ENCODE measurements at places on chromosomes 3 and 15. TPM values are rescaled to one million over a fixed set of nuclear protein-coding genes. Genes with fewer than 3 reads are reported as not detected.

RTP3 gene
- total RNA-seq, result not detected

ZNF80 gene
- total RNA-seq, result not detected

LRRC31 gene
- not detected for total RNA-seq

EPHA6 gene
- 0.07 TPM for total RNA-seq

TEX9 gene
- 4.7 TPM for total RNA-seq
